ENCODE measurements at places on chromosomes 7 and 10.
A peak's percentile ranks its signal among the peaks of the same experiment; 100 is the strongest.

DNA sequence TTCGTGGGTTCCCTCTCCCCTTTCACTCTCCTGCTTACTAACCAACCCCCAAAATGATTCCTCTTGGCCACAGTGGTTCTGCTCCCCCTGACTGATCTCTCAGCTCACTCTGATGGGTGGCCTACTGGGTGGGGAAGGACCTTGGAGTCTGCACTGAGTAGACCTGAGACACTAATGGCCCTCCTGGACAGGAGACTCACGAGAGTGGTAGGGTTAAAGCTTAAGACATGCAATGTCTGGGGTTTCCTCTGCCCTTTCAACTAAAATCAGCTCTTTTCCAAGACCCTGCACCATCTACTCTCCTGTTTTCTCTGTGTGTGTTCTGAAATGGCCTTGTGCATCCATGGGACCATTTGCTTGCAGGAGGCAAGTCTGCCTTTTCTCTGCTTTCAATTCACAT is 631.4 kb downstream of the ACTR3B start:
- no peak for ATAC-seq

DNA sequence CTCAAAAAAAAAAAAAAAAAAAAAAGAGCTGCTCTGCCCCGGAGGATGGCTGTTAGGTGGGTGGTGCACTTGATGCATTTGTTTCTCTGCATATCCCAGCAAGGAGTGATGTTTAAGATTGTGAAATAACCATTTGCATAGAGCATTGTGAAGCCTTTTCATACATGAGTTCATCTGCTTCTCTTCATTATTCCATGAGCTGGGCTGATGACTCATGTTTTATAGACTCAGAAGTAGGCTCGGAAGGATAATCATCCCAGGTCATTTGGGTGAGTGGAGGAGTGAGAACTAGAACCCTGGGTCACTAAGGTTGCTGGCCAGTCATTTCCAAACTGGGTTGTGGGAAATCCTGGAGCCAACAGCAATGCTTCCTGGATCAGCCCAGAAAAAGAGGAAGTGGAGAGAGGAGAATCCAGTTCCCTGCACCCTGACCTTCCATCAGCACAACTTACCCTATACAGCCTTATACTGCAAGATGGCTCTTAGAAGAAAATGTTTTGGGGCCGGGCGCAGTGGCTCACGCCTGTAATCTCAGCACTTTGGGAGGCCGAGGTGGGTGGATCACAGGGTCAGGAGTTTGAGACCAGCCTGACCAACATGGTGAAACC is 45.3 kb downstream of the TACC2 start:
- ATAC-seq = no peak

DNA sequence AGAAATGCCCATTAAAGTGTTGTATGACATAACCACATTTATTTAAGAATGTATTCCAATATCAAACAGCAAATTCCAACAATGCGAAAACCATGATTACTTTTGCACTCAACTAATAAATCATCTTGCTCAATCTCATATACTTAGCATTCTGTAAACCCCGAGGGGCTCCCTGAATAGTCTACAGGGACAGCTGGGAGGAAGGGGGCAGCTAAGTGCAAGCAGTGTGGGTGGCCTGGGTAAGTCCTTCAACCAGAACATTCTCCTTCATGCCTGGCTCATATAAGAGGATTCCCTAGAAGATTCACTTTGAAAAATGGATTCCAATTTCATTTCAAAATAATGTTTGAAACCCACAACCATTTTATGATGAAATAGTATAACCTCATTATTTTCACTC is 355.5 kb downstream of the CDC14C start:
- ATAC-seq = no peak

GRCh38 chr7:116802746-116803152 is 59.6 kb upstream of the CAPZA2 start:
- ATAC-seq = peak; percentile 76

DNA sequence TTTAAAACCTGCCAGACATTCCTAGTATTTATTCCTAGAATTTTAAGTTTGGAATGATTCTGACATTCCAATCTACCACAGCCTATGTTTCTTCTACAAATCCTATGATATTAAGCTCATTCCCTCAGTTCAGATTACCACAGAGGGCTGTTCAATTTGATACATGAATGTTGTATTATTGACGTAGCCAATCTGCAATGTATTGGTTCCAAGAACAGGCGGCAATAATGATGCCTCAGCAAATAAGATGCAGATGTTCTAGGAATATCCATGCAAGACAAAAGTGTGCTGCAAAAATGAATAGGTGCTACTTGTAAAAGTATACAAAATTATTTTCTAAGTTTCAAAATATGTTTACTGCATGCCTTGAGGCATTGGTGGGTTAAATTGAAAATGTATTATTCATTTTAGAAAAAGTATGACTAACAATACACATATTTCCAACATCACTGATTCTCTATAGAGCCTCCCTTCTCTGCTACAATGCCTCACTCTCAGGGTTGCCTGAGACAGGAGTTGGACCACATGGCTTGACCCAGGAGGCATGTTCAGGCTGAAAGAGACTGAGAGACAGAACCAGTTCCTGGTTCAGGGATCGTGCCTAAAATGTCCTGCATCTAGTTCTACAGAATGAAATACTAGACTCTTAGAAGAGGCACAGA is 94.1 kb upstream of the CREB5 start:
- no peak for ATAC-seq

DNA sequence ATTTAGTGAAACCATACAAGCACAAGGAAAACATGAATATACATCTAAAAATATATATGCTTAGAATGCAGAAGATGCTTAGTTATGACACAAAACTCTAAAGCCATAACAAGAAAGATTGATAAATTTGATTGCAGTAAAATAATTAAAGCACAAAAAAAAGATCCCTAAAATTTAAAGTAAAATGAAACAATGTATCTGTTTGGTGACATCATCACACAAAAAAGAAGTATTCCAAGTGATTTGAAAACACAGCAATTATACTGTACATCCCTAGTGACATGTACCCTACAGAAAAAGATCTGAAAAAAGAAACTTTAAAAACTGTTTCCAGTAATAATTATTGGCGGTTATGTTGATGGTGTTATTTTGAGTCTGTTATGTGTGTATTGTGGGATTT is 37.7 kb downstream of the PHYHIPL start:
- no peak for ATAC-seq

DNA sequence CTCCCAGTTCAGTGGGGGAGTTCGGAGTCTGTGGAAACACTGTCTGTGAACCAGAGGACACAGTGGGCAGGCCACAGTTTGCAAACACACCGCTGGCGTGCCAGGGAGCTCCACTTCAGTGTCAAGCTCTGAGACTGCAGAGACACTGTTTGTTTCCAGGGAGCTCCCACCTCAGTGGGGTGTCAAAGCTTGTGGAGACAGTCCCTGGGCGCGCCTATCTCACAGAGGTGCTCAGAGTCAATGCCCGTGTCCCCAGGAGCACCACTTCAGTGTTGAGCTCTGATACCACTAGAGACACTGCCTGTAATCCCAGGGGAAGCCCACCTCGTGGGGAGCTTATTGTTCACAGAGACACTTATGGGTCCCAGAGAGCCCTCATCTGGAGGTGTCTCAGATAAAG is 4.3 kb downstream of the MYO1G start:
- ATAC-seq = no peak

GRCh38 chr7:138032186-138032585 is 30.3 kb upstream of the CREB3L2 start:
- no peak for ATAC-seq
